ENCODE measurements at places on chromosomes 11 and 22.

- no peak for DNase-seq
Observed at GRCh38 chr11:37942081-37942480, 1344.0 kb upstream of the RAG2 start.

- DNase-seq: no peak
Observed at GRCh38 chr11:124760806-124761205, 1.3 kb downstream of the ESAM start.

DNA sequence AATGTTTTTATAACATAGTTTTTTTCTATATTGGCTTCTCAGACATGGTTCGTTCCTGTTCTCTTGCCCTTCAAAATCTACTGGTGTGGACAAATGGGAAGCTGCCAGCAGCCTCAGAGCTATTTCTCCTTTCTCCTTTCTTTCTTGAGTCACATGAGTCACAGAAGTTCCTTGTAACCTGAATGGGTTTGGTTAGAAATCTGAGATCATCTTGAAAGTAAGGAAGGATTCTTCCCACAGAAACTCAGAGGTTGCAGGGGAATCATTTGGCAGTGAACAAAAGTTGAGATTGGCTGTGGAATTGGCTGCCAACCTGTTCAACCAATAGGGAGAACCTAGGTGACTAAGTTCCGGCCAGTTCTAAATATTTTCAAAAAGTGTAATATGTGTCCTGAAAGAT lies 12.5 kb downstream of the PLET1 start:
- no peak for DNase-seq

DNA sequence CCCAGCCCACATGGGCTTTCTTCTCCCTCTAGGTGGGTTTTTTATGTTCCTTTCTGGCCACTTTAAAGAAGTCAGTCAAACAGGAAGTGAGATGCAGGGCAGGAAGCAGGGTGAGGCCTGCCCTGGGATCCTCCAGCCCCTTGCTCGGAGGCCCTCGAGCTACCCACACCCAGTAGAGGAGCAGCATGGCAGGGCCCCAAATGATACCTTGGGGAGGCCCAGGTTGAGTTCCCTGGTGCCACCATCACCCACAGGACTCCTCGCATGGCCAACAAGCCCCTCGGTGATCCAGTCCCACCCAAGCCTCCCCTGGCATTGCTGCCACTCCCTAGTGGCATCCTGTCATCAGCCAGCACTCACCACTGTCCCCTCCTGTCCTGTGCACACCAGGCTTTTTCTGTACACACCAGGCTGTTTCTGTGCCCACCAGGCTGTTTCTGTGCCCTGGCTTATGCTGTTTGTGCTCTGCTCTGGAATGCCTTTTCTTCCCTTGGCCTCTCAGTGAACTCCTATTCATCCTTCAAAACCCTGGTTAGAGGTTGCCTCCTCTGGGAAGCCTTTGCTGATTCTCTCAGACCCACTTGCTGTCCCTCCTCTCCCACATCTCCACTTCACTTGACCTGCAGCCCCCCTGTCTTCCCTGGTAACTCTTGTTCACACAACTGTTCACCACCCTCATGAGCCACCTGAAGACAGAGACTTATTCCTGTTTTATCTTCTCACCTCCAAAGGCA lies 3.1 kb upstream of the PTGDR2 start:
- DNase-seq: no peak

DNA sequence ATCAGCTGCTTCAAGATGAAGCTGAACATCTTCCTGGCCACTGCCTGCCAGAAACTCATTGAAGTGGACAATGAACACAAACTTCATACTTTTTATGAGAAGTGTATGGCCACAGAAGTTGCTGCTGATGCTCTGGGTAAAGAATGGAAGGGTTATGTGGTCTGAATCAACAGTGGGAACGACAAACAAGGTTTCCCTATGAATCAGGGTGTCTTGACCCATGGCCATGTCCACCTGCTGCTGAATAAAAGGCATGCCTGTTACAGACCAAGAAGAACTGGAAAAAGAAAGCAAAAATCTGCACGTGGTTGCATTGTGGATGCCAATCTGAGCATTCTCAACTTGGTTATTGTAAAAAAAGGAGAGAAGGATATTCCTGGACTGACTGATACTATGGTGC lies 22.2 kb upstream of the BIRC3 start:
- no peak for DNase-seq

DNA sequence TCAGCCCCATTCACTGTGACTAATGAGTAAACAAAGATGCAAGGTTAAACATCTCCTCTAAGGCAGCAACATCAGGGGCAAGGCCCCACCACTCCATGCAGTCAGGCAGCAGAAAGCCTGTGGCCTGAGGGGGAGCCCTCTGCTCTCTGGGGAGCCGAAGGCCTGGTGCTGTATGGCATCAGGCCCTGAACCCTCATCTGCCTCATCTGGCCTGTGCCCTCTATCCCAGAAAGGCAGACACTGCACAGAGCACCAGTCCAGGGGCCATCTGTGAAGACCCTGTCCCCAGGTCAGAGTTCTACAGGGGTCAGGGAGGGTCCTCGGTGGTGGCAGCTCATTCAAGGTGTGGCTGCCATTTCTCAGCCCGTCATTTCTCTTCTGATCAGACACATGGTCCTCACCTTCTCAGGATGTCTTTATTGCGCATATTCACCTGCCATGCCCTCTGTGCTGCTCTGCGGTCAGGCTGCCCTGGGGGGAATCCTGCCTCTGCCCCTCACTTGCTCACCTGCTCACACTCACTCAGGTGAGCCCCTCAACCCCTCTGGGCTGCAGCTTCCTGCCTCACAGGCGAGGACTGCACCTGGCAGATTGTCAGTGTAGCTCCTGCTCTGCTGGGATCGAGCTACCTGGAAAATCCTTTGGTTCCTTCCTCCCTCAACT lies 103.1 kb upstream of the PITPNB start:
- no peak for DNase-seq

GRCh38 chr22:39230261-39231196 lies 14.3 kb downstream of the PDGFB start:
- DNase-seq: no peak

DNA sequence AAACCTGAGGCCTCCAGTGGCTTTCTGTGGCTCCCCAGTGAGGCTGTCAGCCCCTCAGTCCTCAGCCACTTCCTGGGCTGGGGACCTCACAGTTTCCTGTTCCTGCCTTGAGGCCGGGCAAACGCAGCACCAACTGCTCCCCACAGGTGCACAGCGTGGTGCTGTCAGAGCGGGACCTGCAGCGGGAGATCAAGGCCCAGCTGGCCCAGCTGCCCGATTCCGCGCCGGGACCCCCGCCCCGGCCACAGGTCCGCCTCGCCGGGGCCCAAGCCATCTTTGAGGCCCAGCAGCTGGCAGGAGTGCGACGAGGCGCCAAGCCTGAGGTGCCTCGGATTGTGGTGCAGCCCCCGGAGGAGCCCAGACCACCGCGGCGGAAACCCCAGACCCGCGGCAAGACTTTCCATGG lies 5.4 kb downstream of the TBC1D10C start:
- no peak for DNase-seq

GRCh38 chr11:123392844-123393243 lies 37.2 kb upstream of the GRAMD1B start:
- no peak for DNase-seq

- no peak for DNase-seq
Observed at GRCh38 chr11:61959678-61960077, 7.8 kb downstream of the FTH1 start.

DNA sequence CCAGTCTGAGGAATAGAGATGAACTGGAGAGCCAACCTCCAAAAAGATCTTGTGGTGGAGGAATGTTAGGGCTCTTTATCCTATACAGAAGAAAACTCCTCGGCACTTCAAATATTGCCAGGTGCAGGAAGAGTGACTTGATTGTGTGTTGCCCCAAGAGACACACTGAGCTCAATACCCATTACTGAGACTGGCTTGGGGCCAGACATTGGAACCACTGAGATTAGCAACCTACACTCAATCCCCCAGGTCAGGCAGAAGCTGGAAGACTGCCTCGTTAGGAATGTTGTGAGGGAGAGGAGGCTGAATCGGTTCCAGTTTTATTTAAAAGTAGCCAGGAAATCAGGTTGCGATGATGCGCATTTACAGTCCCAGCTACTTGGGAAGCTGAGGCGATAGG lies 2.4 kb upstream of the SGSM3 start:
- no peak for DNase-seq

GRCh38 chr22:46113910-46114517 lies 36.3 kb upstream of the PPARA start:
- DNase-seq: no peak

DNA sequence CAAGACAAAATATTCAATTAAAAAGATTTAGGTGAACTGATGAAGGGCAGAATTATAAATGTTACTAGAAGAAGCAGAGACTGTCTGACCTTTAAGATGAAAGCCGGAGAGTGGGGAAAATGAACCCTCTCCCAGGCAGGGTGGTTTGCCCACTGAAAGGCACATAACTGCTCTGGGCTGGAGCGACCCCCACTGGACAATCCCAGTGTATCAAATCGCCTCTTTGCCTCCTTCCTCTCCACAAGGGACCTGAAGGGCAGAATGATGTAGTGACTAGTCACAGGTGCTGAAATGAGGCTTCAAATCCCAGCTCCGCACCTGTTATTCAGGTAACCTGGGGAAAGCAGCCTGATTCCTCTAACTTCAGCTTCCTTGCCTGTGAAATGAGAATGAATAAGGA lies 69.0 kb downstream of the EFCAB6 start:
- DNase-seq: peak; percentile 32

GRCh38 chr22:23581260-23581650 lies 1.2 kb upstream of the IGLL1 start:
- DNase-seq: no peak

- DNase-seq: no peak
Observed at GRCh38 chr11:114166897-114167323, 107.4 kb downstream of the ZBTB16 start.

DNA sequence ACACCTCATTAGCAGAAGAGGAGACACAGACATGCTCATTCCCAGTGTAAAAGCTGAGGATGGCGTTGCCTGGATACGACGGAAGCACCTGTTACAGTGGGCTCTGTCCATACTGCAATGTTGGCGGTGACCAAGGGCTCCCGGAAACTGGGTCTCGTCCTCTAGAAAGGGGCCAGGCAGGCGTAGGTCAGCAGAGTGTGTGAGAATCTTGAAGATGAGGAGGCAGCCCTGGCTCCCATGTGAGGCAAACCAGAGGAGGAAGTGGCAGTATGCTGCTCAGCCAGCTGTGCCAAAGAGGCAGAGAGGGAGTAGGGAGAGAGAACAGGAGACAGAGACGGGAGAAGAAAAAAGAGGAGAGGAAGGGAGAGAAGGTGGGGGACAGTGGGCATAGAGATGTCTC lies 10.3 kb downstream of the LTO1 start:
- no peak for DNase-seq

DNA sequence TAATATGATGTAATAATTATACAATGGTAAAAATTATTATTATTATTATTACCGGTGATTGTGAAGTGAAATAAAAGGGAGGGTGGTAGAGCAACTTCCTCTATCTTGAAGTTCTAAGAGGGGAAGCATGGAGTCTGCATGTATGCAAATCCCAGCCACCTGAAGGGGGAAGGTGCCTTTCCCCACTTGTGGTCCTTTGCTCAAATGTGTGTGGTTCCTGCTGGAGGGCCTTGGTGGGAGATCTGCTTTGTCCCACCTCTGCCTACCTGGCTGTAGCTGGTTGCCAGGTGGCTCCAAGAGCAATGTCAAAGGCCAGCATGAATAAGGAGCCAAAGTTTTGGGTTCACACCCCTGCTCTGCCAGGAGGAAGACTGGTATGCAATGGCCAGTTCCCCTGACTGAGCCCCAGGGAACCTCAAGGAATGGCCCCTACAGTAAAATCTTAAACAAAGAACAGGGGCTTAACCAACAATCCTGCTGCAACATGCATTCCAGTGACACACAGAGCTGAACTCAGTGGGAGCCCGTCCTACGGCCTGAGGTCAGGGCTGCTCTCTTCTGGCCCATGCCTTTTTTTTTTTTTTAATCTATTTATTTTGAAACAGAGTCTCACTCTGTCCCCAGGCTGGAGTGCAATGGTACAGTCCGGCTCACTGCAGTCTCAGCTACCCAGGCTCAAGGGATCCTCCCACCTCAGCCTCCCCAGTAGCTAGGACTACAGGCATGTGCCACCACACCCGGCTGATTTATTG lies 8.5 kb downstream of the TMEM132A start:
- peak; percentile 83 for DNase-seq

DNA sequence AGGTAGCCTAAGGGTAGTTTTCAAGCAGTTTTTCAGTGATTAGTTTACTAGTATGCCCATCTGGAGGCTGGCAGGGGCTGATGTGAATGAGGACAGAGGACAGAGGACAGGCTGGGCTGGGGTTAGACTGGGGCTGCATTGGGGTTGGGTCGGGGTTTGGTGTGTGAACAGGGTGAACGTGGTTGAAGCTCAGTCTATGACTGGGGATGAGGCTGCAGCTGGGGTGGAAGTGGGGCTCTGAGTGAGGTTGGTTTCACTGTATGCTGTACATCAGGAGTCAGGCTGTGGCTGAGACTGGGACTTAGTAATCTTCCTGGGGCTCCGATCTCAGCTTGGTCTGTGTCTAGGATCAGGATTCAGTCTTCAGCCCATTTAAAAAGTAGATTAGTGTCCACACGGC lies 451 bp downstream of the OR51E1 start:
- DNase-seq: no peak

- no peak for DNase-seq
Observed at GRCh38 chr11:75562048-75562835, at the start of gene SERPINH1. Gene SERPINH1, plus strand, starts transcription at chr11:75562253. Its CDS starts 4,097 bp downstream, at chr11:75566350.

DNA sequence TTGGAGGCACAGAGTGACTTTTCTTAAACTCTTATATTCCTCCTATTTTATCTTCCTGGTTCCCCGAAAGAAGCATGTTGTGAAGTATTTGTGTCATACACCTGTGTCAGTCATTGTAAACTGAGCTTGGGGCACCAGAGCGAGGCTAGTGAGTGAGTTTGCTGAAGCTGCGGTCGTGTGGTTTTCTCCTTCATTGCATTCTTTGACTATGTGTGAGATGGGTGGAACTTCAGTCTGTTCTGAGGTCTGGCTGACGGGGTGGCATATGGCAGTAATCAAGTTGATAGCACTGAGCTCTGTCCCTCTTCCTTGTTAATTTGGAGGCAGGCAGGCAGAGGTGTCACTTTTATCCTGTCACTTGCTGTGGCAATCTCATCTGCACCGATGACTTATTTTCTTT lies 4.2 kb downstream of the VPS26B start:
- no peak for DNase-seq

- DNase-seq: no peak
Observed at GRCh38 chr11:73894725-73895335, 18.0 kb downstream of the PAAF1 start.

- no peak for DNase-seq
Observed at GRCh38 chr11:128598506-128599150, 11.3 kb upstream of the ETS1 start.

GRCh38 chr11:96595011-96595410 lies 205.2 kb downstream of the JRKL start:
- no peak for DNase-seq
